Stimulated activated CD4-positive, alpha-beta T cell treated with anti-CD3 and anti-CD28 coated beads, Interleukin-1b, Interleukin-23, amount 100 ng/mL, for 1 hour (primary cell): ENCODE measurements at places on chromosomes 5 and 9.

GRCh38 chr9:91580136-91580535 is 156.5 kb upstream of the NFIL3 start:
- no peak for DNase-seq

DNA sequence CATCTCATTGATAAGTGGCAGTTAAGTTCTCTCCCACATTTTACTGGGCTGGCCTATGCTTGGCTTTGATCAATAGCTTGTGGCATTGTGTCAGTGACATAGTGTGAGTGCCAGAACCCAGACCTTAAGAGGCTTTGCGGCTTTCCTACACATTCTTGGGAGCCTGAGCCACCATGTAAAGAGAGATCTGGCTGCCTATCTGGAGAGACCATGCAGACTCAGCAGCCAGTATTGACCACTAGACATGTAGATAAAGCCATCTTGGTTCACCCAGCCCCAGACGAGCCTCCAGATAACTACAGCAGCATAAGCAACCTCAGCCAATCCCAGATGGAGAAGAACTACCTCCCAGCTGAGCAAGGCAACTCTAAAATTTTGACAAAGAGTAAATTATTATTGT is 28.6 kb downstream of the C9orf153 start:
- DNase-seq: no peak

DNA sequence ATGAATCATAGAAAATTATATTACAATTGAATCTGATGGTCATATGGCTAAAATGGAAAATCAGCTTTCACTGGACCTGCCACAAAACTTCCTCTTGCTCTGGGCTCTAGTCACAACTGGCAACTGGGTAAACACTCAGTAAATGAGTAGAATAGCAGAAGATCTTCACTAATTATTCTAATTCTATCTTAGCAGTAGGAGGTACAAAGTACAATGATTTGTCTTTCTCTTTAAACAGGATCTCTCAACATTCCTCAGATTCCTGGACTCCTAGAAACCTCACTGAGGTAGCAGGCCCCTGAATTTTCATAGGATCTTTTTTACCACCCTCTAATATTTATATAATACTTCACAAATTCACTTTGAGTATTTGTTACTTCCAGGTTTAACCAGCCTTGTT is 239.9 kb upstream of the SMARCA2 start:
- no peak for DNase-seq

DNA sequence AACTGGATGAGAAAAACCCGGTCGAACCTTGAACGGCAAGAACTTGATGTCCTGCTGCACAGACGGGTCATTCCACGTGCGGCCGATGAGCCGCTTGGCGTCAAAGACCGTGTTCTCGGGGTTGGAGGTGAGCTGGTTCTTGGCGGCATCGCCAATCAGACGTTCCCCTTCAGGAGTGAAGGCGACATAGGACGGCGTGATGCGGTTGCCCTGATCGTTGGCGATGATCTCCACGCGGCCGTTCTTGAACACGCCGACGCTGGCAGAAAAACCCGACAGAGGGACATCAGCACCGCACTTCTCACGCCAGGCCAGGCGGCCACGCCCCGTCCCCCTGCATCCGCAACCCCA is 519 bp downstream of the HSPA5 start:
- no peak for DNase-seq

- no peak for DNase-seq
Observed at GRCh38 chr9:26565118-26565517, 327.5 kb downstream of the CAAP1 start.

DNA sequence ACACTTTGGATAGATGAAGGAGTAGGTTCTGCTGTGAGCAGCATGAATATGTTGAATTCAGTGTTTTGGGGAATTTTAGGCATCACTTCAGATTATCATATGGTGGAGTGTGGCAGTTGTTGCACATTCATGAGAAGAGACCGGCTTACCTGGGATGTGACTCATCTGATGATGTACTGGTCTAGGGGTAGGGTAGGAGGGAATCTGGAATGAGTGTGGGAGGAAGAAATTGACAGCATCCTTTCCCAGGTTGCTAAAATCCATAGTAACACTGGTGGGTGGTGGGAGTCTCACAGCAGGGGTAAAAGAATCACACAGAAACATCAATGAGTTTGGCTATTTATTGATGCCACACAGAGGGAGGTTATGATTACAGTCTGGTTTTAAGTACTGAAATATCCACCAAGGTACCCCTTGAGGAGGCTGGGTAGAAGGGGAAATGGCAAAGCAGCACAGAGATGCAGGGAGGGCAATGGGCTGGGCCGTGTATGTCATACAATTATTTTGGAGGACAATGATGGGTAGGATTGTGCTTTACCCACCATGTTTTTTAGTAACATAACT is 82.5 kb downstream of the TARS1 start:
- no peak for DNase-seq

DNA sequence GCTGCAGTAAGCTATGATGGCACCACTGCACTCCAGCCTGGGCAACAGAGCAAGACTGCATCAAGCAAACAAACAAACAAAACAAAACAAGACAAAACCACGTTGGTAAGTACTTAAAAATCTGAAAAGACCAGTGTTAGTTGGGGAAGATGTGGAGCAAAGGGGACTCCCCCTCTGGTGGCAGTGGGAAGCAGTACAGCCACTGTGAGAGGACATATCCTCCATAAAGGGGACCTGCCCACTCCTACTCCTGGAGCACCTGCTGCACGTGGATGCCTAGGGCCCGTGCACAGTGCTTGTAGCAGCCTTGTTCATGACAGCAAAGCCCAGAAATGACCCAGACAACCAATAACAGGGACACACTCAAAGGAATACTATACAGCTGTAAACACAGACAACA is 17.0 kb upstream of the IPPK start:
- no peak for DNase-seq

- no peak for DNase-seq
Observed at GRCh38 chr5:90334741-90335140, 74.8 kb downstream of the CETN3 start.

- no peak for DNase-seq
Observed at GRCh38 chr9:106828070-106828469, 34.9 kb upstream of the ZNF462 start.

DNA sequence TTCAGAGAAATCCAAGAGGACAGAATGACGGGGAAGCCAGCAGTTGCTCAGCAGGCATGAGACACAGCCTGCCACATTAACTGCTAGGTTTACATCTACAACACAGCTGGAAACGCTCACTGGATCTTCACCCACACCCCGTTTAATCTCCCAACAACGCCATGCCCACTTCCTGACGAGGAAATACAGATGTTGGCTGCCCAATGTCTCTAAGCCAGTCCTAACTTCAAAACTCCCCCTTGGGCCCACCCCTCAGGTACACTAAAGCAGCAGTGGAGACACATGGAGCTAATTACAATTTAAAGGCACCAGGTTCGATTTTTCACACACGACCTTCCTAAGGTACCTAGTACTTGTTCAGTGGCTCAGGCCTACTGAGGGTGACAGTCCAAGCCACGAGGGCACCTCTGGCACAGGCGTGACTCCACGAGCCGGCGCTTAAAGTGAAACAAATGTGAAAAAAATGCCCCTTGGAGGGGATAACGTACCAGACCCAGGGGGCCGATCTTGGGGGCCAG is 904 bp downstream of the RPL12 start:
- no peak for DNase-seq

- no peak for DNase-seq
Observed at GRCh38 chr5:178418471-178419010, 171.7 kb downstream of the COL23A1 start.

GRCh38 chr9:129081388-129081904 is 535 bp downstream of the DOLPP1 start:
- no peak for DNase-seq

- no peak for DNase-seq
Observed at GRCh38 chr5:95655575-95655974, 9.0 kb downstream of the RFESD start.
